ENCODE measurements at places on chromosomes 2 and 18. TPM values are rescaled to one million over a fixed set of nuclear protein-coding genes. Genes with fewer than 3 reads are reported as not detected.
A peak's percentile ranks its signal among the peaks of the same experiment; 100 is the strongest.

DNA sequence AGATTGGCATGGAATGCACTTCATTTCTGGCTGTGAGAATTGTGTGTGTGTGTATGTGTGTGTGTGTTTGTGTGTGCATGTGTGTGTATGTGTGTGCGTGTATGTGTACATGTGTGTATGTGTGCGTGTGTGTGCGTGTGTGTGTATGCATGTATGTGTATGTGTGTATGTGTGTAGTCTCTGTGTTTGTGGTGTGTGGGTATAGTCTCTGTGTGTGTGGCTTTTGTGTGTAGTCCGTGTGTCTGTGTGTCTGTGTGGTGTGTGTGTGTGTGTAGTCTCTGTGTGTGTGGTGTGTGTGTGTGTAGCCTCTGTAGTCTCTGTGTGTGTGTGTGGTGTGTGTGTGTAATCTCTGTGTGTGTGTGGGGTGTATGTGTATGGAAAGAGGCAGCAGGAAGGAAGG is 247.3 kb upstream of the SOX11 start:
- no peak for DNase-seq

DNA sequence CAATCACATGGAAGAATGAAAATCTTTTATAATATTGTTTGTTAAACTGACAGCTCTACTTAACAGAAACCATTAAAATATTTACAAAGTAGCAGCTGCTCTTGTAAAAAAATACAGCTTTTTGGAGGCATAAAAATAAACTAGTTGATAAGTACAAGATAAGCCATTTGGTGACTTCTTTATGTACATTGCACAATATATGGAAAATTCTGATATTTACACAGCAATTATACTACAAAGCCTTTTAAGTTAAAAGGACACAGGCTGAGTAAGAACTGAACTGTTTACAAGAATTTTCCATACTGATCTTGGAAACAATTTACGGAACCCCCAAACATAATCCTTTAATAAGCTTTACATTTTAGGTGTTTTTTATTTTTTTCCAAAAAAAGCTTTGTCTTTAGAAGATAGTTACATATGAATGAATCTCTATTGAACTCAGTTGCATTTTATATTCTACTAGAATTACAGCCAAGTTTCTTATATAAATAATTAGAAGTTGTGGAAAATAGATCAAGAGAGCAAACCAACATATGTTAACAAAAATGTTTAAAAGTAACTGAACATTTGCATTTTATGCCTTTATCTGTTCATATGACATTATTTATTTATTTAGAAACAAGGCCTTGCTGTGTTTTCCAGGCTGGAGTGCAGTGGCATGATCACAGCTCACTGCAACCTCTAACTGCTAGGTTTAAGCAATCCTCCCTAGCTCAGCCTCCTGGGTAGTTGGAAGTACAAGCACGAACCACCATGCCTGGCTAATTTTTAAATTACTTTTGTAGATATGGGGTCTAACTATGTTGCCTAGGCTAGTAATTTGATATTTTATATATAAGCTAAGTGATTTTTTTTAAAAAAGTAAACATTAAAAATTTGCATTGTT is 142.5 kb downstream of the OTX1 start:
- DNase-seq = peak; percentile 25

GRCh38 chr18:2087877-2088673 is 483.2 kb downstream of the METTL4 start:
- peak; percentile 6 for DNase-seq

- DNase-seq = no peak
Observed at GRCh38 chr2:80292474-80292873, 12.1 kb downstream of the LRRTM1 start.

DNA sequence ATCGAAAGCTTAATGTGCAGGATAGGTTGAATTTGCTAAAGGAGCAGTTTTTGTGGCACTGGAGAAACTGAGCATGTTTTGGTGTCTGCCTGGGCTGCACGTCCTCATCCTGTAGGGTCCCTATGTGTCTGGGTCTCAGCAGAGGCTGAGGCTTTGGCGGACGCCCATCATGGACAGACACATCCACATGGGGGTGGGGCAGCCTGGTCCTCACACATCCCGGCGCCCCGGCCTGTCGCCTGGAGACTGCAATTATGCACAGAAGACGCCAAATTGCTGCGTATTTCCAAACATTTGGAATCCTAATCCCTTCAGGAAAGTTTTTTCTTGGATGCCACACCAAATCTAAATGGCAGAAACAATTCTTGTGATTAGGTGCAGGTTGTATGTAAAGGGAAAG is 128.2 kb upstream of the TWIST2 start:
- no peak for DNase-seq

- no peak for DNase-seq
Observed at GRCh38 chr2:226837334-226837733, 1.5 kb downstream of the RHBDD1 start.

GRCh38 chr2:18299423-18300212 is 260.8 kb downstream of the RDH14 start:
- DNase-seq = peak; percentile 94

DNA sequence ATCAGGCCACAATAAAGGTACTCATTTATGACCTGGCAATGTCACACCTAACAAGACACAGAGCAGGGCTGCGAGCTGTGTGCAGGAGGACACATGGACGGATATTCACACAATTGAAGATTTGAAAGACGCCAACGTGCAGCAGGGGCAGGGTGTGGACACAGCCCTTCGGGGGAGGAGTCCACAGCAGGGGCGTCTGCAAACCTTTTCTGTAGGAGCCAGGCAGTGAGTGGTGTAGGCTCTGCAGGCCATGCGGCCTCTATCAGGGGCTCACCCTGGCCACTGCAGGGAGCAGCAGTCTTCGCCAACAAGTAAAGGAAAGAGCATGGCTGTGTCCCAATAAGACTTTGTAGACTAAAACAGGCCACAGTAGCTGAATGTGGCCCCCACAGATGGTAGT is 125.7 kb upstream of the SNTG2 start:
- no peak for DNase-seq

GRCh38 chr2:98299211-98299905 is 46.9 kb upstream of the CNGA3 start:
- no peak for DNase-seq

DNA sequence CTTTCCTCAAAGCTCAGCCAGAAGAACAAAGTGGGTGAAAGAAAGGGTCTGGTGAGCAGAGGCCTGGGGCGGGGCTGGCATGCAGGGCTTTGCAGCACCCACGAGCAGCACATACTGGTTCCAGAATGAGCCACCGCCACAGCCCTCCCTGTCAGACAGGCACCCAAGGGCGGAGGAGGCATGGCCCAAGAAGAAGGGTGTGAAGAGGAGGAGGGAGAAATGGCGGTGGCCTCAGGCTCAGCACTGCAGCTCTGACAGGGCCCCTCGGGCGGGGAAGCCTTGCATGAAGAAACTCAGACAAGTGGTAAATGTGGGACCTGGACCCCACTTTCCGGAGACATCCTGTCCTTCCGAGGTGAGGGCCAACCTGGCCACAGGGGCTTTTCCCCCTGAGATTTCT is 15.7 kb downstream of the FAM228A start:
- no peak for DNase-seq

GRCh38 chr2:41954304-41955291 is 93.2 kb upstream of the PKDCC start:
- DNase-seq = no peak

GRCh38 chr2:179853108-179853507 is 8.3 kb downstream of the ZNF385B start:
- DNase-seq = no peak

Gene C2orf69
- 16.4 TPM for total RNA-seq

Gene OSR1
- total RNA-seq = 2.2 TPM

Gene KLHL30
- total RNA-seq = 0.43 TPM

Gene FRZB
- total RNA-seq = 0.43 TPM

Gene UPP2
- not detected for total RNA-seq

Gene LDLRAD4
- total RNA-seq = 0.97 TPM

Gene REG3A
- total RNA-seq = not detected

Data from fibroblast of villous mesenchyme (primary cell).